ENCODE measurements at places on chromosomes 13 and 19.

GRCh38 chr13:68047889-68048288 lies 817.8 kb upstream of the PCDH9 start:
- DNase-seq: no peak

- DNase-seq: no peak
Observed at GRCh38 chr19:7645656-7646425, 8.9 kb downstream of the STXBP2 start.

DNA sequence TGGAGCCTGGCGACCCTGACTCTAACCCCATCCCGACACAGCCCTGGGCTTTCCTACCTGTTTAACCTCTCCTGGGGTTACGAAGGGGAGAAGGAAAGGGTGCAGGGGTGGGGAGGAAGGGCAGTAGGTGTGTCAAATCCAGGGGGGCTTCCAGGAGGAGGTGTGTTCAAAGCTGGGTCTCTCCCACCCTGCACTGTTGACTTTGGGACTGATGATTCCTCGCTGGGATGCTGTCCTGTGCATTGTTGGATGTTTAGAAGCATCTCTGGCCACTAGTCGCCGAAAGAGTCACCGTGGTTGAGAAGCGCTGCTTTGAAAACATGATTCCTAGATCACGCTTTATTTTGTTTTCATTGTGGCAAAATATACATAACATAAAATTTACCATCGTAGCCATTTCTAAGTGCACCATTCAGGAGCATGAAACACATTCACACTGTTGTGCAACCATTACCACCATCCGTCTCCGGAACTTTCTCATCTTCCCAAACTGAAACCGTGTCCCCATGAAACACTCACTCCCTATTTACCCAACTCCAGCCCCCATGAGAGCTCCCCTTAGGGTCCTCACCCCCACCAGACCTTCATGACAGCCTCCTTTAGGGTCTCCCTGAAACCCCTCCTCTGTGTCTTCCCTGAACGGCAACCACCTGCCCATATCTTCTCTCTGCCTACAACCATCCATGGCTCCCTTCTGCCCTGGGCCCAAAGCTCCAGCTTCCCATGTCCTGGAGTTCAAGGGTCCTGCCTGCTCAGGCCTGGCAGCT lies 4.4 kb upstream of the FCER2 start:
- no peak for DNase-seq

DNA sequence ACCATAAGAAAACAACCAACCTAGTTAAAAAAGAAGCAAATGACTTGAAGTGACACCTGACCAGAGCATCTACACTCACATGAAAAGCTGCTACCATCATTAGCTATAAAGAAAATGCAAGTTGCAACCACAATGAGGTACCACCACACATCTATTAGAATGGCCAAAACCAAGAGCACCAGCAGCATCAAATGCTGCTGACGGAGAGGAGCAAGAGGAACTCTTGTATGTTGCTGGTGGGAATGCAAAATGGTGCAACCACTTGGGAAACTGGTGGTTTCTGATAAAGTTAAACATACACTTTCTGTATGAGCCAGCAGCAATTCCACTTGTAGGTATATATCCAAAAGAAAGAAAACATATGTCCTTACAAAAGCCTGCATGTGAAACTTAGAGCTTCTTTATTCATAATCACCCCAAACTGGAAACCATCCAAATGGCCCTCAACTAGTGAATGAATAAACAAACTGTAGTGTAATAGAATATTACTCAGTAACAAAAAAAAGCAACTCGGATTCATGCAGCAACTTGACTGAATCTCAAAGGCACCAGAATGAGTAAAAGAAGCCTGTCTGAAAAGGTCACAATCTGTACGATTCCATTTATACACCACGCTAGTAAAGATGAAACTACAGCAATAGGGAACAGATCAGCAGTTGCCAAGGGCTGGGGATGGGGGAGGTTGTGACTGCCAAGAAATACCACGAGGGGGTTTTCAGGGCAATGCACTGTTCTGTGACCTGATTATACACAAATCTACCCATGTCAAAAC lies 60.9 kb upstream of the RANBP3 start:
- DNase-seq: no peak

GRCh38 chr13:32080328-32080744 lies 48.8 kb downstream of the FRY start:
- DNase-seq: no peak

- DNase-seq: no peak
Observed at GRCh38 chr19:18839465-18840287, 7.9 kb downstream of the UPF1 start.

DNA sequence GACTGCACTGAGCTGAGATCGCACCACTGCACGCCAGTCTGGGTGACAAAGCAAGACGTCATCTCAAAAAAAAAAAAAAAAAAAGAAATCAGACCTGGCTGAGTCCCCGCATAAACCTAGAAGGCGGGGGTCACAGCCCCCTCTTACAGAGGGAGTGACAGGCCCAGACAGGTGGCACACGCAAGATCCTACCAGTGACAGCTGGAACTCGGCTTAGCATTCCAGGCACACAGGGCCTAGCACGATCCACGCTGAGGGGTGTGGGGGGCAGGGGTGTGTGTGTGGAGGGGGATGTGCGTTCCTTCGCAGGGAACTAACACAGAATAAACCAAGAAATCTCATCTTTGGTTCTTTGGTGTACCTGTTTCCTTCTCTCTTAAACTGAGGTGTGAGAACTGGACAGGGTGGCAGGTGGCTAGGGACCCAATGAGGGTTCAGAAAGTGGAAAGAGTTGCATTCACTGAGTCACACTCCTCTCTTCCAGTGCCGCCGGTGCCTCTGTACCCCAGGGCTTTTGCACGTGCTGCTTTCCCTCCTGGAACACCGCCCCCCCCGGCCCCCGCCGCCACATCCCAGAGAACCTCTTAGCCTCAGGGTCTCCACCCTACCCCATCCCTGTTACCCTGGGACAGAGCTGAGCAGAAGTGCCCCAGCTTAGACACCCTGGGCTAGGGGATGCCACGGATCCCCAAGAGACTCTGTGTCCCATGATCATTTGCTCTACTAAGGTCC lies 5.0 kb downstream of the SGTA start:
- DNase-seq: no peak

DNA sequence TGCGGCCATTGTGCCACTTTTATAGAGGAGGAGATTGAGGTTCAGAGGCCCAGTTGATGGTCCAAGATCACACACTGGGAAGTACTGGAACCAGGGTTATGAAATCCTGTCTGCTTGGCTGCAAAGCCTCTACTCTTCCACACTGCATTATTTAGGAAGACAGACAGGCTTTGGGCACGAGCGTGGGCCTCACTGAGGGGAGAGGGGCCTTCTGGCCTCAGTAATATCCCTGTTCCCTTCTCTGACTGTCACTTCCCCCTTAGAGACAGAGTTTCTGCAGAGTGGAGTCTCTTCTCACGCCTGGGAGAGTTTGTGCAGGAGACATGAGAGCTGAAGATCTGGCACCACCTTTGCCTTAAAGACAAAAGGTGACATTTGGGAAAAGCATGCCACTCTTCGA lies 49.0 kb upstream of the PNMA8B start:
- no peak for DNase-seq

GRCh38 chr13:51802631-51803418 lies 1.1 kb downstream of the DHRS12 start:
- no peak for DNase-seq

- no peak for DNase-seq
Observed at GRCh38 chr19:10565028-10565566, 713 bp downstream of the KRI1 start.

- DNase-seq: no peak
Observed at GRCh38 chr19:40785526-40785925, 7.5 kb downstream of the RAB4B start.

GRCh38 chr19:39031368-39032062 lies 834 bp downstream of the FBXO27 start:
- peak; percentile 65 for DNase-seq

GRCh38 chr19:48248081-48248833 lies 7.5 kb downstream of the CARD8 start:
- DNase-seq: no peak

GRCh38 chr19:21328406-21328805 lies 804 bp downstream of the ZNF708 start:
- no peak for DNase-seq
